ENCODE measurements at places on chromosomes 3 and 15.

DNA sequence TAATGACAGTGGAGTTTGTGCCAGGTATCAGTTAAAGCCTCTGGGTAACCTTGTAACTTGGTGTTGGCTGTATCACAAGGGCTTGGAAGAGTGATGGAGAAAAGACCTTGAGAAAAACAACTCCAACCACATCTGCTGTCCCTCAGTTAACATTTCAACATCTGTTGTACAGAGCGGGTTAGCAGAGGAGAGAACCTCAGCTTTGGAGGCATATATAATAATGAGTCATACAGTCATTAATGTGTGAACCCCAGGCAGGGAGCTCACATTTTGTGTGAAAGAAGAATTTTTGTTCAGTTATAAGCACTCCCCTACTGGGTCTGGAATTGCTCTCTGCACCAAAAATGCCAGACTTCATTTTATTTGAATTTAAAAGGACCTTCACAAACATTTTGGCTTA, 439.5 kb downstream of the PDCD6IP start:
- DNase-seq = no peak

DNA sequence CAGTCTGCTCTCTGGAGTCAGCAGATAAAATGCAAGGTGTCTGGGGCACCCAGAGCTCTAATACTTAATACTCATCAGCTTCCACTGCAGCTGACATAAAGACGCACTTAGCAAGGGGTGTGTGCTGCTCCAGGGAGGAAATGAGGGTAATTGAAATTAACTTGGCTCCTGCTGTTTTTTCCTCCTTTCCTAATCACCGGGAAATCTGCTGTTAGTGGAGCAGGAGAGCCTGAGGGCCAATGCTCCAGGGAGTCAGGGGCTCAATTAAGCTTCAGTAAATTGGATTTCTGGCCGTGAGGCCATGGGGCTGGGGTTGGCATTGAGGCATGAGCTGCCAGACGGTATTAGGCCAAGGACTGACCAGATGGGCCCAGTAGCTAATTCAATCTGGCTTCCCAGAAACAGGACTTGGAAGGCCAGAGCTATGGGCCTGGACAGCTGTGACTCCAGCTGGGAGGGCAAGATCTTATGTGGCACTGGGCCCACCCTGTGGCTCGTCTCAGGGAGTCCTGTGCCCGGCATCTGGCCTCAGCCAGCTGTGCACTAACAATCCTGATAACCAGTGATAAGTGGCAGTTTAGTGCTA, 30.7 kb upstream of the CHRNB4 start:
- no peak for DNase-seq

DNA sequence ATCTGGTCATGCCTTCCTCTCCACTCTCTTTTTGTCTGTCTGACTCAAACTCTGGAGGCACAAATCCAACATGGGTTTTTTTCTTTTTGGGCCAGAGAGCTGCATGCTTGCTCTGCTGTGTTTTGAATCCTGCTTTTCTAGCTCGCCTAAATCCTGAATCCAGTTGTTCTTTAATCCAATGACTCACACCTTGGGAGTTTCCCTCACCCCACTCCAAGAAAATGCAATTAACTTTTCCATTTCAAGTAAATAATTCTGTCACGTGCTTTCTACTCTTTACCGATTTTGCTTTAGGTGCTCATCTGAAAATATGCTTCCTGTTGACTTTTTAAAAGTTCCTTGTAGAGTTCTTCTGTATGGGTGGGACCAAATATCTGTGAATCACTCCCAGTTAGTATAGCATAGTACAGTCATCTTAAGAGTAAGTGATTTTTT, 47.6 kb downstream of the SLMAP start:
- DNase-seq = peak; percentile 7

DNA sequence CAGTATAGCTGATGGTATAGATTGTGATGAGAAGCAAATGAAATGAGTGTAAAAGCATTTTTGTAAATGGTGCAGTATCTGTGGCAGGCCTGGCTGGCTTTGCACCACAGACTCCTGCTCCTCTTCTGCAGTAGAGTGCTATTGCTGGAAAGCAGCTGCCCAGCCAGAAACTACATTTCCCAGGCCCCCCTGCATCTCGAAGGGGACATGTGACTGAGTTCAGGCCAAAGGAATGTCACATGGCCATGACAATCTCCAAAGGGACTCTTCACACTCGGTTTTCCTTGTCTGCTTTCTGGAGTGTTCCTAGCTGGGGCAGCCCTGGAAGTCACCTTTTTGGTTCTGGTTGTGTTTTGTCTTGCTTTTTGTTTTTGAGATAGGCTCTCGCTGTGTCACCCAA, 277.1 kb downstream of the SUCLG2 start:
- DNase-seq = no peak

- DNase-seq = no peak
Measured at GRCh38 chr3:87694678-87695077, 364.1 kb downstream of the CGGBP1 start.

DNA sequence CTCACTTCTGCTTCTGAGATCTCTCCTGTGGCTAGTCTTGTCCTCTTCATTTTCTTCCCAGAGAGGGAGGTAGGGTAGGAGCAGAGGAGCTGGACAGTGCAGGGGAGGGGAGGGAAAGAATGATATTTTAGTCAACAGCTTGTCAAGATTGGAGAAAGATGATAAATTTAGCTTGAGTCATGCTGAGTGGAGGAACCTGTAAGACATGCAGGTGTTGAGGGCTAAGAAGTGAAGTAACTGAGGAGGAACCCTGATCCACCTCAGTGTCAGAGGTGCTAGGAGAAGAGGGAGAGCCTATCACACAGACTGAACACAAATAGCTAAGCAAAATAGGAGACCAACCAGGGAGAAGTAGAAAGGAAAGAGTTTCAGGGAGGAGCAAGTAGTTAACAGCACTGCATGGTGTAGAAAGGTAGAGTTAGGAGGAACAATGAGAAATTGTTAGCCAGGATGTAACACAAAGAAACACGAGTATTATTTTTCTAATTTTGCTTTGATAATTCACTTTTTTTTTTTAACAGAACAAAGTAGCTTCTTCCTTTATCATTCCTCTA, 108.2 kb upstream of the CHRM5 start:
- DNase-seq = no peak

DNA sequence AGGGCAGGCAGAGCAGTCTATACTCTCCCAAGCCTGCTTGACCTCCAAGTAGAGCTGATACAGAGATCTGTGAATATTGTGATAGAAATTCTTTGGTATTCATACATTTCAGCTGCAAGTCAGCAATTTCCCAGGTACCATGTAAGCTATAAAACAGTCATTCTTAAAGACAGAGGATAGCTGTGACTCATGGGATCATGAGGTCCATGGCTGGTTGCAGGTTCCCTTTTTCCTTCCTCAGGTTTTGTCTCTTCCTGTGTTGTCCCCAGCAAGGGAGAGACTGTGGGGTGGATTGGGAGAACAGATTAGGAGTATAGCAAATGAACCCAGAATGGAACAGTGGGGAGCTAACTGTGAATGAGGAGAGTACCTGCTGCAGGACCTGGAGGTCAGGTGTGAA, 5.4 kb upstream of the P4HTM start:
- no peak for DNase-seq

DNA sequence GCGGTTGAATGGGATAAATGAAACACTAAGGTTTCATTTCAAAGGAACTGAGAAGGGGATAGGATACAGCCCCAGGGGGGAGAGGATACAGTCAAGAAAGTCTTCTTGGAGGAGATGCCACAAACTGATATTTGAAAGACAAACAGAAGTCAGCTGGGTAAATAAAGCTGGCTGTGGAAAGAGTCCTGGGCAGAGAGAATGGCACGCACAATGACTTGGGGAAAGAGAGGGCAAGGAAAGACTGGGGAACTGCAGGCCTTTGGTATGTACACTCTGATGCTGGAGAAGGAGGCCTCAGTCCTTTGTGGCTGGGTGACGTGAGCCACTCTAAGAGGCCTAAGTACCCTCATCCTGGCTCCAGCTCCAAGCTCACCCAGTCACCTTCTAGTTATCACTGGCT, 45.2 kb upstream of the LMCD1 start:
- no peak for DNase-seq

DNA sequence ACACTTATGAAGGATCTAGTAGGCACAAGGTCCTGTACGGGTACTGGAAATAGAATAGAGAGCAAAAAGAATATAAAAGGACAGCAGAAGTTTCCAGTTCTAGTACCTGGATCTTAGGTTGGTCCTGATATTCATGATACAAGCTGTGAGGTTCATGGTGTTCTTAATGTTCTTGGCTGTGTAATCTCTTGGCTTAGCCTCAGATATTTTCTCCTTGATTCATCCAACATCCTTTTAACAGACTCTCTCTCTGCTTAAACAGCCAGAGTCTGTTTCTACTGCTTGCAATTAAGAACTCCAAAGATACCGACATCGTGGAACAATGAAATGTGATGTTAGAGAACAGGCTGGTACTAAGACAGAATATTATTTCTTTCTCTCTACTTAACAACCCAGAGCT, 49.9 kb downstream of the CNTN3 start:
- DNase-seq = no peak

Measured in activated CD4-positive, alpha-beta T cell treated with anti-CD3 and anti-CD28 coated beads, Interleukin-2, amount 10 ng/mL, durations not matched to agents 7 days and 5 days (primary cell).